ENCODE measurements at places on chromosomes 3 and 15. TPM values are rescaled to one million over a fixed set of nuclear protein-coding genes. Genes with fewer than 3 reads are reported as not detected.
A peak's percentile ranks its signal among the peaks of the same experiment; 100 is the strongest.

The HRG gene
- total RNA-seq: not detected

- no peak for DNase-seq
These were observed 27.7 kb downstream of the NRROS start for GRCh38 chr3:196667056-196667825.

GRCh38 chr3:37768107-37768809 is 93.4 kb upstream of the CTDSPL start:
- DNase-seq: peak; percentile 80

DNA sequence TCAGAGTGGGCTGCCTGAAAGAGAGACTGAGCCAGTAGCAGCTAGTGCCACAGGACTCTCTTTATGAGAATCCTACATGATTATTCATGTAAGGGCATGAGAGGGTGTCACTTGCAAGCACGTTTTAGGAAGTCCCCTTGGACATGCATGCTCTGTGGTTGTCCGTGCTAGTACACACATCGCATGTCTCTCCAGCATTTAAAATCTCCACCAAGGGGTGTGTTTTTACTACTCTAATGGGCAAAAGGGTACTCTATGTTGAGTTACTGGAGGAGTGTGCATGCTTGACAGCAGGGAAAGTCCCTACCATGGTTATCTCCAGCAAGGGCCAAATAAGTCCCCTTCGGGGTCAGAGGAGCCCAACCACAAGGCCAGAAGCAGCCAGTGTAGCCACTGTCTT is 70.7 kb downstream of the DCLK3 start:
- DNase-seq: no peak

GRCh38 chr3:159856590-159857104 is 132.0 kb upstream of the IL12A start:
- no peak for DNase-seq

The UPK1B gene
- 141 TPM for total RNA-seq

DNA sequence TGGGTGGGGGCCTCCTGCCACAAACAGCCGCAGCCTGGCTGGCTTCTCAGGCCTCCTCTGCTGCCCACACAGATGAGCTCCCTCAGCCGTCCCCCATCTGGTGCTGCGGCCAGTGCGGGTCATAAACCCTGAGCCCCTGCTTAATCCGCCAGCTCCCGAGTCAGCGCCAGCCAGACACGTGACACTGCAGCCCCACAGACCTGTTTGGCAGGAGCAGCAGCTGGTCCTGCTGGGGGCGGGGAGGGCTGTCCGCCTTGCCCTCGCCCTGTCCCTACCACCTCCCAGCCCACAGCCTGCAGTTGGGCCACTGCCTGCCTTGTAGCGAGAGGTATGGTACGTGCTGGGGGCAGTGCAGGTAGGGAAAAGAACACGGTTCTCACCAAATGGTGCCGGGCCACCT is 86.2 kb downstream of the IQSEC1 start:
- no peak for DNase-seq

The AGBL1 gene
- total RNA-seq: 1.5 TPM

DNA sequence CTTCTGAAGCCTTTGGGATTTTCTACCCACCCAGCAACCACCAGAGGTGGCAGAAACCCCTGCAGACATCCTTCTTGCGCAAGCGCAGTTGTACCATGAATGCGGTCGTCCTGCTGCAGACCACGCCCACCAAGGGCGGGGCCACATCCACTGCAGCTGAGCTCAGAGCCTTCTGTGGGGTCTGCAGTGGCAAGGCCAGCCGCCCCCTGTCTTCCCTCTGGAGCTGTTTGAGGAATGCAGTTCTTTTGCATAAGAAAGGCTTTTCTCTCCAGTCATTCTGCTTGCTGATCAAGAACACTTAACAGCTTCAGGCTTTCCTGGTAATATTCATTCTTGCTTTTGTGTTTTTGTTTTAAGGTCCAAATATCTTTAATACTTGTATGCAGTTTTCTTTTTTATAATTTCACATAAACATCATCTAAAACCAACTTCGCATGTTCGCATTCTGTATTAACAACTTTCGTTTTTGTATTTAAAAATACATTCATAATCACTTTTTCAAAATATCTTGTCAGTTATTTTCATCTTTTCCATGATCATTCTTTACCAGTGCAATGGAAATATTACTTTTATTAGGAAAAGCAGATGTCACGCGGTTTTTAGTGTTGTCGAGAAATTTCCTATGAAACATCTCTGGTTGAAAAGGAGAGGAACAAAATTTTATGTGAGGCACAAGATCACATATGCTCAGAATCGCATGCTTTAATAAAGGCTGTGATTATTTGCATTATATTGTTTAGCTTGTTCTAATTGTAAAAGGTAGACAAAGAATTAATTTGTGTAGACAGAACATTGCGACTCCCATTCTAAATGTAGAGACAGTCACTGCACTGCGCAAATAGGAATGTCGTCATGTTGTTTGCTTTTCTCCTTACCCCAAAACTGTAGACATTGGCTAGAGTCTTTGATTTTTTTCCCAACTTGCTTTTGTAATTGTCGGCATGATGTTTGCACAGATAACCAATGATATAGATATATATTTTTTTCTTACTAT is 98.1 kb upstream of the SNRPN start:
- peak; percentile 64 for DNase-seq

DNA sequence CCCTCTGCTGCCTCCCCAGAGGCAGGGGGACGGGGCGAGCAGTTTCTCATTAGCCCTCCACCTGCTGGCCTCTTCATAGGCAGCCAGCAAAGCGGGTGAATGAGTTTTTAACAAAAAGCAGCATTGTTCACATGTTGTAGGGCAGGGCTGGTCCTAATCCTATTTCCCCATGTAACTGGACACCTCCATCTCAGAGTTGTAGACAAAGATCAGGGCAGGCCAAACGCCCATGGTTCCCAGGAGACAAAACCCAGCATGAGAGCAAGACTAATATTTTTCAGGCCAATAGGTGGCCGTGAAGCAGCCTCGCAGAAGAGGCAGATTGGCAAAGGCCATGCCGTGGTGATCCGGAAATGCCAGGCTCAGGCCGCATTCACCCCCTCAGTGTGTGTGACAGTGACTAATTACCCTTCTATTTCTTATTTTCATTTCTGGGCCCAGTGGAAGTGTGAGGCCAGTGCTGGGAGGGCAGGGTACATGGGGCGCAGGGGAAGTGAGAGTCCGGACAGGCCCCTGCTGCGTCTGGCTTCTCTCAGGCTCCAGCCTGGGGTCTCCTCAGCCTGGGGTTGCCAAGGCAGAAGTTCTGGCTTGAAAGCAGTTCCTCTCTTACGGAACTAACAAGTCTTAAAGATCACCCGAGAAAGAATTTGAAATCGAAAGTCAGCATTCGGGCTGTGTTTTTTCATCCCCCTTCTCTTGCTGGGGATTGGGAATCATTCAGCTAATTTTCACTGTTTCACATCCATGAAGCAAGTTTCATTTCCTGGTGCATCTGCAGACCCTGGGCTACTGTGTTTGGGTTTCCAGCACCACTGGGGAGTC is 64.8 kb downstream of the BOC start:
- no peak for DNase-seq

DNA sequence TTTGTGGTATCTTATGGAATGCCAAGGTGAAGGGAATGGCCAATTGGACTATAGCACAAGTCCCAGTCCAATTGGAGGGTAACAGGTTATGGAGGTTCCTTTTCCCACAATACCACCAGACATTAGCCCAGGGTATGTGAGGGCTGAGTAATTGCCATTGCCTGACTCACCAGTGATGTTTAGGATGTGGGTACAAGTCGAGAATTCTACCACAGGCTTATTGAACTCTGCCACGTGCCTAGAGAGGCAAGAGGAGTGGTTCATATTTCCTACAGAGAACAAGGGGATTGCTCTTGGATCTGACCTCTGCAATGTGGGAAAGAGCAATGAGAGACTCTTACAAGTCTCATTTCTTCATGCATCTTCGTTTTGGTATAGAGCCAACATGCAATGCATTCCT is 85.0 kb upstream of the XCR1 start:
- no peak for DNase-seq

DNA sequence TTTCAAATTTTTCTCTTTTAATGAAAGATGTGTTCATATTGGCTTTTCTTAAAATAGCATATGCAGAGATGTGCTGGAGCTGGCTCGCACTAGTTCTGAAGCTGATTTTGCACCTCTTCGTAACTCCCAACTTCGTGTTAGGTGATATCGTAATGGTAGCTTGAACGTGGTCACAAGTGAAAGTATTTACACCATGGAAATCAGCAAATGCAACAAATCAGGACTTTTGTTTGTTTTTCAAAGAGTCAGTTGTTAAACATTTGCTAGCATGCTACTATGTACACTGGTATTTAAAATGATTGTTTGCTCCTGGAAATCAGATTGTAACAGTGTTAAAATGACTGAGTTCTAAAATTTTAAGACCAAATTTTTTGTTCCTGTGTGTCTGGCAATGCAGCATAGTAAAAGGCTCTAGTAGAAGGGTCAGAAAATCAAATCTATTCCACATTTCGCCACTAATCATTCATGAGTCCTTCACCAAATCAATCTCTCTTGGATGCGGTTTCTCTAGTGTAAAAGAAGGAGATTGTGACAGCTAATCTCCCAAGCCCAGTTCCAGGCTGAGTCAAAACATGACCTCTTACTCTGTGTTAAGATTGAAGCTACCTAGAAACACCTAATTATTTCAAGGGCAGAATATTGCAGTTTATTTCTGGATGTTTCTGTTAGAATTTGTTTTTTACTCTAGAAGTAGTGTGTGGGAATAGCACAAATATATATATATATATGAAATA is 34.3 kb upstream of the CMC1 start:
- DNase-seq: no peak

- DNase-seq: peak; percentile 49
These were observed at the start of gene CFAP44 for GRCh38 chr3:113441051-113441770. Gene CFAP44 (minus strand): TSS chr3:113441493. CDS start chr3:113433664, 7,829 bp downstream.

The RASGRP1 gene
- 0.74 TPM for total RNA-seq

DNA sequence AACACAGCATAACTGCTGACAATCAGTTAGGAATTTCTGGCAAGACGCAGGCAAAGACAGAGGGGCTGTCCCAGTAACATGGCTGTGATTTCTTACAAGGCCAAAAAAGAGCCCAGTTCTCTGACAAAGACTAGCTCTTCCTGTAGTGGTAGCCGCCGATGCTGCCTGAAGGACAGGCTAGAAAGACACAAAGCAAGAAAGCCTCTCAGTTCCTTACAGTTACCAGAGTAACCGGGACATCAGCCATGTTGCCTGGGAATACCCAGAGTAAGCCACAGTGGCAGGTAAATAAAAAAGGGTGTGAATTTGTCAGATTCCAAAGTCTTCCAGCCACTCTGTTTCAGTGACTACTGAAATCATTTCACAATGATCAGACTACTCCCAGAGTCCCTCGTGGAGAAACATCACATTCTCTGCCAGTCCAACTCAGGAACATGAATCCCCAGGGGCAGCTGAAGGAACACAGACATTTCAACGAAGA is 493.6 kb upstream of the ADAMTS9 start:
- no peak for DNase-seq

DNA sequence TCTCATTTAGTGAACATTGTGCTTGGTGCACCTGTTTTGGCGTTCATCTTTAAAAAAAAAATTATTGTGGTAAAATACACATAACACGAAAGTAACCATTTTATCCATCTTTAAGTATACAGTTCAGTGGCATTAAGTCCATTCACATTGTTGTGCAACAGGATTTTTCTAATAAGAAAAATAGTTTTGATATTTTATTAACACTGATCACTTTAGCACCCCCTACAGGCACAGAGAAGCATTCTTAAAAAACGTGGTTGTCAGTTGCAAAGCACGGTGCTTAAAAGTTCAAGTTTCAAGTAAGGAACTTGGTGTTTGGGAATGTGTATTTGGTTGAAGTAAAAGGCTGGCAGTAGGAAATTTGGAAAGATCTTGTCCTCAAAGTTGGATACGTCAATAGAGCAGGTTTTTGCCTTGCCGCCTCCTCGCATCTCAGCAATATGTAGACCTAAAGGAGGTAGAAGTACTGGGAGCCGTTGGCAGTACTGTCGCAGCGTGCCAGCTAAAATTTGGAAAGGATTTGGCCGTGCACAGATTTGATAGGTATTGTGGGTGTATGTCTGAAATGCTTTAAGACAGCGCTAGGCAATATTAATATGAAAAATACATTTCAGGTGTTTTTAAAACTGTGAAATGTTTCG is 110.4 kb downstream of the LRRC28 start:
- no peak for DNase-seq

The GALNT15 gene
- total RNA-seq: 6.0 TPM

The MKRN3 gene
- total RNA-seq: 0.95 TPM

The PLA2G4D gene
- total RNA-seq: not detected

The SATB1 gene
- 74.2 TPM for total RNA-seq

The CELF6 gene
- total RNA-seq: 1.5 TPM

- DNase-seq: no peak
These were observed 1.1 kb upstream of the MSL2 start for GRCh38 chr3:136197159-136197793.

The CCR2 gene
- 3.3 TPM for total RNA-seq

DNA sequence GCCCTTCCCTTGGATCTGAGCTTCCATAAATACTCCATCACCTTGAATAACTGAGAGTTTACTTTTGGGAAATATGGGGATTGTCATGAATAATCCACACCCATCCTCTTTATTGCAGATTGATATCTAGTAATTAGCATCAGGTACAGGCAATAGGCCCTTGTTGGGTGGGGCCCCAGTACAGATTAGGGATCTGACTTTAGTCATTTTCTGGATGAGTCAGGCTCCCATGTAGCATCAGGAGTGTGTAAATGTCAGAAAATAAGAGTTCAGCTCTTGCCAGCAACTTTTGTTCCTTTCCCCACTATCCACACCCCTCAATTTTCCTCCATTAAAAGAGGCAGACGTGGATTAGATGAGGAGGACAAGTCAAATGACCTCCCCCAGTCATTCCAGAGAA is 17.7 kb upstream of the SNRK start:
- DNase-seq: no peak

DNA sequence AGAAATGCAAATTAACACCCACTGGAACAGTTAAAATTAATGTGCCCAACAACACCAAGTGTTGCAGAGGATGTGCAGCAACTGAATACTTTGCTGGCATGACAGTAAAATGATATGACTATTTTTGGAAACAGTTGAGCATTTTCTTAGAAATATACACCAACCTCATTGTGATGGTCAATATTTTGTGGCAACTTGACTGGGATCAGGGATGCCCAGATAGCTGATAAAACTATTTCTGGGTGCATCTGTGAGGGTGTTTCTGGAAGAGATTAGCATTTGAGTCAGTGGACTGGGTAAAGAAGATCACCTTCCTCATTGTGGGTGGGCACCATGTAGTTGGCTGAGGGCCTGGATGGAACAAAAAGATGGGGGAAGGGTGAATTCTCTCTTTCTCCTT is 57.9 kb downstream of the RPLP1 start:
- DNase-seq: no peak

GRCh38 chr3:126656371-126657134 is 1.6 kb upstream of the TXNRD3 start:
- DNase-seq: no peak

- DNase-seq: no peak
These were observed 78.7 kb downstream of the ZNF385D start for GRCh38 chr3:21672303-21672702.

DNA sequence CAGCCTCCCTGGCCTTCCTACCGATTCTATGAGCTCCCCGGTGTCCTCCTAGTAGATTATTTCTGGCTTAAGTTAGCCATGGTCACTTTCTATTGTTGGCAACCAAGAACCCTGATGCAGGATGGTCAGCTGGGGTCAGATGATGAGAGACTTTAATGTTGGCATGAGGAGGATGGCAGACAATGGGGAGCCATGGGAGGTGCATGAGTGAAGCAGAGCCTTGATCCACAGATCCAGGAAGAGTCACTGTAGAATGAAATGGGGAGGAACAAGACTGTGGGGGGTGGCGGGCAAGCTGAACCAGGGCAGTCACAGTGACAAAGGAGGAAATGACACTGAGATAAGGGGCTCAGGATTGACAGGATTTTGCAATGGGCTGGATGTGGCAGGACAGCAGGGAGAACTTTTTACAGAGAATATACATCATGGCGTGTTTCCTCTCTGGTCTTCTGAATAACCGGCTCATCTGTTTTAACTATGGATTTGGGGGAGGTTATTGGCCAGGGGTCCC is 60.9 kb downstream of the RPLP1 start:
- no peak for DNase-seq
